Sigmoid colon (tissue), 7 donors: ENCODE measurements at places on chromosomes 7 and 10.

GRCh38 chr7:158740013-158740656 is 35.5 kb upstream of the NCAPG2 start:
- DNase-seq = peak; percentile 78

GRCh38 chr10:34184939-34185386 is 630.1 kb downstream of the PARD3 start:
- DNase-seq = no peak

GRCh38 chr7:22712999-22713398 is 14.0 kb upstream of the IL6 start:
- DNase-seq = no peak

DNA sequence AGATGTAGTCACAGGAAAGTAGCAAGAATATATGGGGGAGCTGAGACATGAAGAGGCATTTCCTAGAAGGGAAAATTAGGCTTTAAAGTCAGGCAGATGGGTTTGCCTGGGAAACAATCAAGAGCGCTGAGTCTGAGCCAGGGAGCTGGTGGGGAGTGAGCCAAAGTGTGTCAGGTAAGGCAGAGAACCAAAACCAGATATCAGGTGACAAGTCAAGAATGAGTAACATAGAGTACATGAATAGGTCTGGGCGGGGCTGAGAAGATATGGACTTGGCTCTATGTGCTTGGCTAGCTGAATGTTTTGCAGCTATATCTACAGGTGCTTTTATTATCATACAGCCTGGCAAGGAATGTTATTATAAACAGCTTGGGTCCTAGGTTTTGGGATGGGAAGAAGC is 49.3 kb downstream of the GPR141 start:
- DNase-seq = no peak

DNA sequence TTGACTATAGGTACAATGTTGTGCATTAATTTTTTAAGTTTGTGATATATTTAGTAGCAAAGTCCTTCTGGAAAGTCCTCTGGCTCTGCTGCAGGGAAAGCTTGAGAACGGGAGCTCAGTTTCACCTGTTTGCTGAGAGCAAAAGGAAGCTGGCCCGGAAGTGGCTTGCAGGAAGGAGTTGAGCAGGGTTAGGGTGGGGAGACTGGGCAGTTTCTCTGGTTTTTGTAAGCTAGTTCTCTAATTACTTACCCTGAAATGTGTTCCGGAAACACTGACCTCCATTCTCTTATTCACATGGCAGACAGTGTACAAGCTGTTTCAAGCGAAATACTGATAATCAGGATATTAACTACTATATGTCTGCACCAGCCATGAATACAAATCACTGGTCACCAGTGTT is 22.3 kb downstream of the MAP3K8 start:
- DNase-seq = no peak

GRCh38 chr10:69014171-69014570 is 25.6 kb downstream of the KIFBP start:
- DNase-seq = no peak

DNA sequence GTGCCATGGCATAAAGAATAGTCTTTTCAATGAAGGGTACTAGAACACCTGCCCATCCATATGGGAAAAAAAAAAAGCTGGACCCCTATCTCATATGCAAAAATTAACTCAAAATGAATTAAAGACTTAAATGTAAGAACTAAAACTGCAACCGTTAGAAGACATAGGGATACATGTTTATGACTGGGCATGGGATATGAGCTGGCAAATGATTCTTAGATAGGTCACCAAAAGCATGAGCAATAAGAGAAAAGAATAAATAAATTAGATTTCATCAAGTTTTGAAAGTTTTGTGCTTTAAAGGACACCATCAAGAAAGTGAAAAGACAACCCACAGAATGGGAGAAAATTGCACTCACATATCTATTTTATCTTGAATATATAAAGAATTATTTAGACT is 222.0 kb downstream of the ADK start:
- no peak for DNase-seq

- no peak for DNase-seq
Measured at GRCh38 chr10:3987143-3987974, 202.3 kb upstream of the KLF6 start.

DNA sequence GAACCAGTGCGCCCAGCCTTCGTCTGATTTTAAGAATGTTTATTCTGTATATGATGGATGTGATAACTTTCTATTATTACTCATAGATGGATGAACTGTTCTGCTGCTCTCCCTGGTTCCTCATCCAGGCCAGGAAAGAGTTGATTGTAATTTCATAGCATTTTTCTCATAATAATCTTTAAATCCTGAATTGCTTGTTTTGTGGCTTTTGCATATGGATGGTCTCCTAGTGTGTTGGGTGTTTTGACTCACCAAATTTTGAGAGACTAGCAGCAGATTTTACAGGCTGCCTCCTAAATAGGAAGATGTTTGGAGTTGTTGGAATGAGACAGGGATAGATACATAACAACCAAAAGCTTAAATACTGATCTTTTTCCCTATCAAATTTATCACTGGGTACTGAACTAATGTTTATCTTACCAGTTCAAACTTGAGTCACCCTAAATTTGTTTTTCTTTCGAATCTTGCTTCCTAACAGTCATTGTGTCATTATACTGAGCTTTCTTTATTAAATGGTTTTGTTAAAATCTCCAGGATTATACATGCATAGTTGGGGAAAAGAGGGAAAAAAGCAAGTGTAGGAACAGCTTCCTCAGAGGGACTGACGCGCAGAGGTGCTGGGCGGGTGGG is 106.0 kb upstream of the GATA3 start:
- no peak for DNase-seq

GRCh38 chr7:148708026-148708885 is 9.6 kb downstream of the CUL1 start:
- no peak for DNase-seq

DNA sequence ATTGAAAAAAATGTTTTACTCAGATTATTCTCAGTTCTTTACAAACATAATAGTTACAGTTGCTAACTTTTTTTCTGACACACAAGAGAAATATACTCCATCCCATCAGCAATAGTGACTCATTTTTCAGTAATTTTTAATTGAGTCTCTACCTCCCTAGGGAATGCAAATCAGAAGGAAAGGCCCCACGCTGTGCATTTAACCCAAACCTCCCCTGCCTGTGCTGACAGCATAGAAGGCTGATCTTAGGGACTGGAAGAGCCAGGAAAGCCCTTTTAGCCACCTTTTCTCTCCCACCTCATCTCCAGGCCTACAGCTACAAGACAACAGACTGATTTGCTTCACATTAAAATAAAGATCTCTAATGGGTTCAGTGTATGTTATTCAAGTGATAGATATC is 24.7 kb upstream of the PIK3CG start:
- DNase-seq = no peak

GRCh38 chr10:44703241-44704155 is 207.6 kb upstream of the TMEM72 start:
- DNase-seq = no peak

DNA sequence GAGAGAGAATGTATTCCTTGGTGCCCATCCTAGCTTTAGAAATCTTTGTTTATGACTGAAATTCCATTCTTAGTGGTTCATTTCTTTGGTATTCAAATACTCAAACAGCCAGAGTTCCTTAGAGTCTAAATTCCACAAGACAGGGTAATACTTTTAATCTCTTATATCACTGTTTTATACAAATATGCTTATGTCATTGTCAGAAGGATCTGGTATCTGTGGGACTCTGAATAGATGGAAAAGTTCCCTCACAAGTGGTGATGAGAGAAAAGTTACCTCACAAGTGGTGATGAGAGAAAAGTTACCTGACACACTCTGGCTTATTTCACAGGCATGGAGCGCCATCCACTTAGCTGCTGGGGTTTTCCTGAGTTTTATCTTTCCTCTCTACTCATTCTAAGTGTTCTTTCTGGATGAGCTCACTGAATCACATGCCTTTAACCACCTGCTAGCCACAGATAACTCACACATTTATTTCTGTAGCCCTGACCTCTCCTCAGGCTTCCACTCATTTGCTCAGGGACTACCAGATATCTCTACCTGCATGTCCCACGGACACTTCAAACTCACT is 784.0 kb downstream of the SUGCT start:
- DNase-seq = no peak

- no peak for DNase-seq
Measured at GRCh38 chr7:137462074-137462715, 118.7 kb upstream of the PTN start.

GRCh38 chr7:151565541-151565940 is 45.8 kb upstream of the RHEB start:
- DNase-seq = no peak

DNA sequence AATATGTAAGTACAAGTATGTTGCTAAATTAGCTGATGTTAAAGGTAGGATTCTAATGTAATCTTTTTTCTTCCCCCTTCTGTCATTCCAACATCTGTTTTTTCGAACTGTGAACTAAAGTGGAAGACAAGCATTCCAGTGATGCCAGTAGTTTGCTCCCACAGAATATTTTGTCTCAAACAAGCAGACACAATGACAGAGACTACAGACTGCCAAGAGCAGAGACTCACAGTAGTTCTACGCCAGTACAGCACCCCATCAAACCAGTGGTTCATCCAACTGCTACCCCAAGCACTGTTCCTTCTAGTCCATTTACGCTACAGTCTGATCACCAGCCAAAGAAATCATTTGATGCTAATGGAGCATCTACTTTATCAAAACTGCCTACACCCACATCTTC is 62.7 kb downstream of the WAC start:
- DNase-seq = no peak

GRCh38 chr7:158891922-158892321 is 35.6 kb downstream of the DYNC2I1 start:
- DNase-seq = no peak

DNA sequence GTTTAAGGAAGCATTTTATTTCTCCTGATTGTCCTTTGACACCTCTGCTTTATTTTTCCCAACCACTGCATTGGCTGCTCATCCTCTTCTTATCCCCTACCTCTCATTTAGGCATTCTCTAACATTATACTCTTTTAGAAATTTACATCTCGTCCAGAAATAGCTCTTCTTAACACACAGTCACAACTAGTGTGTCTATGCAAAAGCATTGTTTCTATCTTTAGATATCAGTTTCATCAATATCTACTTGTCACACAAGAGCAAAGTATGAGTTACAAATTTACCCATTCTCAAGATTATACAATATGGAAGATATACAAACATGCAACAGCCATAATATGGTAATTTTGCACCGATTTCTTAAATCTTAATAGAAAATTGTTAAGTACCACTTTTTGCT is 35.7 kb upstream of the MDFIC start:
- DNase-seq = no peak

GRCh38 chr10:20354166-20354565 is 537.9 kb downstream of the PLXDC2 start:
- no peak for DNase-seq

DNA sequence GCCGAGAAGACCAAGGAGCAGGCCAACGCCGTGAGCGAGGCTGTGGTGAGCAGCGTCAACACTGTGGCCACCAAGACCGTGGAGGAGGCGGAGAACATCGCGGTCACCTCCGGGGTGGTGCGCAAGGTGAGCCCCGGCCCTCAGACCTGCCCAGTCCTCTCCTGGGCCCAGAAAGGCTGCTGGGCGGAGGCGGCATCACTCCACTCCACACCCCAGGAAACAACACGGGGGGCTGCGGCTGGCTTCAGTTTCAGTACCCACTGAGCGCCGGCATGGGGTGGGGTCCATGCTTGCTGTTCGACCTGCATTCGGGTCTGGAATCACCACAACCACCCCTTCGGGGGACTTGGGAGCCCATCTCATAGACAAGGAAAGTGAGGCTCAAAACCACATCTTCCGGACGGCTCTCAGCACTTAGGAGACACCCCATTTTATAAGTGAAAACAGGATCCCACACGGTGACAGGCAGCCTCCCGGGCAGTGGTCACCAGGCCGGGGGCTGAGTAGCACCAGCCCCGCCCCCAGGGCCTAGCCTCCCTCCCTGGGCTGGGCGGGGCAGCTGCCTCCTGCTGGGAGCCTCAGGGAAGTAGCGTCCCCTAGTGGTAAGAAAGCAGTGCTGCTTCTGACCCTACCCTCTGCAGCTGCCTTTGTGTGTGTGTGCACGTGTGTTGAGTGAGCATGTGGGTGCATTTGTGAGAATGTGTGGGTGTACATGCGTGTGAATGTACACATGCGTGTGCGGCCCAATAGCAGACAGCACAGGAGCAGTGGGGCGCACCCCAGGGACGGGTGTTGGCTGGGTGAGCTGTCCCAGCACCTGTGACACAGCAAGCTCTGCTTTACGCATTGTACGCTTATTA is 1.8 kb downstream of the SNCG start:
- no peak for DNase-seq

DNA sequence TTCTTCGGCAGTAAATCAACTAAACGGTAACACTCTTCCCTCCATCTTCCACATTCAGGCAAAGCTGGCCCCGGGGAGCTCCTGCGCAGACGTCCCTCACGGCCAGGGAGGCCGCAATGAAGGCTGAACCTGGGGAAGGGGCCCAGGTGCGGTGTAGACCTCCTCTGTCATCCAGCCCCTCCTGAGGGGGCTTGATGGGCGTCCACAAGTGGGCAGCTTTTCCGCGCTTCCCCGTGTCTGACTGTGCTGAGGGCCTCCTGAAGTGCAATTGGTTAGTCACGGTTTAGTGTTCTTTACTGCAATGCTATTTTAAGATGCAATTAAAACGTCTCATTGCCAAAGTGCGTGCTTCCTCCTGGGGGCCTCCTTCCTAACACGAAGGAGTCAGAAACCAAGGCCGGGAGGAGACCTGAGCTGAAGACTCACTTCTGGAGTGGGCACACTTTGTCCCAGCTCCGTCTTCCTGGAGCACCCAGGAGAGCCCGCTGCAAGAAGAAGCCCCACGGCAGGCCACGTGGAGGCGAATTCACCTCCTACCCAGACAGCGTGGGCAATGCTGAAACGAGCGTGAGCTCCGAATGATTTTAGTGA is 173.3 kb downstream of the ELFN1 start:
- peak; percentile 55 for DNase-seq

GRCh38 chr7:84647797-84648757 is 453.5 kb upstream of the SEMA3A start:
- DNase-seq = no peak

DNA sequence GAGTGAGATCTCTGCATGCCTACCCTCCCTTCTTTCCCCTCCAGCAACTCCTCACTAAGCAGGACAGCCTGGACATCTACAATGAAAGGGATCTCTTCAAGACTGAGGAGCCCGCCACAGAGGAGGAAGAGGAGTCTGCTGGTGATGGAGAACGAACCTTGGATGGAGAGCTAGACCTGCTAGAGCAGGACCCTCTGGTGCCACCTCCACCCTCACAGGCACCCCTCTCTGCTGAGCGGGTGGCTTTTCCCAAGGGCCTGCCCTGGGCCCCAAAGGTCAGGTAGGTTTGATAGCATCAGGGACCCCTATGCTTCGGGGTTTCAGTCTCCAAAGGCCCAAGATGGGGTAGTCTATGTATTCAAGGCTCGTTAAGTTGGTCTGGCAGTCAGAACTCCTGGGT is 23.9 kb downstream of the STRIP2 start:
- no peak for DNase-seq

- DNase-seq = peak; percentile 74
Measured at GRCh38 chr10:126749015-126749655, 78.6 kb upstream of the C10orf90 start.
